ENCODE measurements at places on chromosomes 1 and 21. TPM values are rescaled to one million over a fixed set of nuclear protein-coding genes. Genes with fewer than 3 reads are reported as not detected.

The CFHR5 gene
- not detected for total RNA-seq

The CD160 gene
- not detected for total RNA-seq

The SLC35D1 gene
- total RNA-seq: 12.9 TPM

DNA sequence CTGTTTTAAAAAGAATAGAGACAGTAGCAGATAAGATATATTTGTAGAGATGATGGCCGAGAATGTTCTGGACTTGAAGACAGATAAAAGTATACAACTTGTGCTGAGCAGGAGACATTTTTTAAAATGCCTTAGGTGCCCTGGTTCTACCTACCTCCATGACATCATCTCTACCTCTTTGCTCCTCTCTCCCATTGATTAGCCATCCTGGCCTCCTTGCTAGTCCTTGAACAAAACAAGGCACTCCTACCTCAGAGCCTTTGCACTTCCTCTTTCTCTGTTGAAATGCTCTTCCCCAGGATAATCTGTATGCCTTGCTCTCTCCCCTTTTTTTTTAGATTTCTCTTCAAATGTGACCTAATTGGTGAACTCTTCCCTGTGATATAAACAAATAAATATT is 92.6 kb upstream of the MAGI3 start:
- DNase-seq: no peak

- DNase-seq: no peak
Measured at GRCh38 chr1:36464605-36465393, 615 bp upstream of the MRPS15 start.

DNA sequence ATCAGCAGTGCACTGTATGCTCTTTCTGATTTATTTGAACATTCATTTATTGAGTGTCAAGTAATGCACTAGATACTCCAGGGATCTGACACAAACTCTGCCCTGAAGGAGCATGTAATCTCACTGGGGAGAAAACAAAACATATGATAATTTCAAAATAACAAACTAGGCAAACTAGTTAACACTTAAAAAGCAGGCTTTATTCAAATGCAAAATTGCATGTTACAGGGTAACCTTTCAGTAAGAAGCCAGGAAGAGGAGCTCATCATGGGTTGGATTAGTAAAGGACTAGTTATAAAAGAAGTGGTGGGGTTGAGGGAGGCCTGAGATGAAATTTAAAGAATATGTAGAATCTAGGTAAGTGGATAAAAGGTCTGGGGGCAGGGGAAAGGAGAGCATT is 20.9 kb downstream of the SELL start:
- DNase-seq: no peak

GRCh38 chr1:153534226-153534924 is 1.4 kb downstream of the S100A6 start:
- DNase-seq: peak; percentile 78

Measured in RPMI7951 (cell line).